ENCODE measurements at places on chromosomes 6 and 20. TPM values are rescaled to one million over a fixed set of nuclear protein-coding genes. Genes with fewer than 3 reads are reported as not detected.

The HMGN4 gene
- total RNA-seq = 29.7 TPM

DNA sequence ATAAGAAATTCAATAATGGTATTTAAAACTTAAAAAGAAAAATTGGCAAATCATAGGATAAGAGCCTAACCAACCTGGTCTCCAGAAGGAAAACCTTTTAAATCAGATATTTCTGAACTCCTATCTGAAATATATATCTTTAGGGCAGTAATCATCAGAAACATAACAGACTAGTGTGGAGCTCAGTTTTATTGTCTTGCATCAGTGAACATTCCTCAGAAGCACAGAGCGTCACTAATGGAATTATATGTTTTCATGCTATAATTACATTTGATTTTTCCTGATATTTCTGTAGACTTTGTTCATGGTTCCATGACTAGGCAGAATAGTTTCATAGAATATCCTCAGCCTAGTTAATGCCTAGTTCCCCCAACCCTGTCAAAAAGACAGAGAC lies 262.2 kb downstream of the EYA4 start:
- no peak for DNase-seq

DNA sequence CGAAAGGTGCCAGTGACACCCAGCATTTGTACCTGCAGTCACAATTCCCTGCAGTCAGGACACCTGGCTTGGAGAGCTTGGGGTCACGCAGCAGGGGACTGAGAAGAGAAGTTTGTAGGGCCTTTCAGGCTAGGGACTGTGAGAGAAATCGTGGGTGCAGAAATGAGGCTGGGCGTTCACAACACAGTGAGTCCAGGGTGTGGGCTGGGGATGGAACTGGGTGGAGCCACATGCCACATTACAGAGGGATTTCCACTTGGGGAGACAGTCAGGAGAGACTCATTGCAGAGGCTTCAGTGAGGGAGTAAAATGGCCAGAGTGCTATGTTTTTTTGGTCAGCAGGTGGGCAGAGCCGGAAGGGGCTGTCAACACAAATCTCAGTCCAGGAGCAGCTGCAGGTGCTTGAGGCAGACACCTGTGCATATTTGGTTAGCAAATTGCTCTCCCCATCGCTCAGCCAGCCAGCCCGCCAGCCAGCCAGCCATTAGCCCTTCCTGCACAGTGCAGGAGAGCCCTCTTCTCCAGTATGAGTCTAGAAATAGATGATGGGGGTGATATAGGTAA lies 7.4 kb downstream of the ITPR3 start:
- no peak for DNase-seq

DNA sequence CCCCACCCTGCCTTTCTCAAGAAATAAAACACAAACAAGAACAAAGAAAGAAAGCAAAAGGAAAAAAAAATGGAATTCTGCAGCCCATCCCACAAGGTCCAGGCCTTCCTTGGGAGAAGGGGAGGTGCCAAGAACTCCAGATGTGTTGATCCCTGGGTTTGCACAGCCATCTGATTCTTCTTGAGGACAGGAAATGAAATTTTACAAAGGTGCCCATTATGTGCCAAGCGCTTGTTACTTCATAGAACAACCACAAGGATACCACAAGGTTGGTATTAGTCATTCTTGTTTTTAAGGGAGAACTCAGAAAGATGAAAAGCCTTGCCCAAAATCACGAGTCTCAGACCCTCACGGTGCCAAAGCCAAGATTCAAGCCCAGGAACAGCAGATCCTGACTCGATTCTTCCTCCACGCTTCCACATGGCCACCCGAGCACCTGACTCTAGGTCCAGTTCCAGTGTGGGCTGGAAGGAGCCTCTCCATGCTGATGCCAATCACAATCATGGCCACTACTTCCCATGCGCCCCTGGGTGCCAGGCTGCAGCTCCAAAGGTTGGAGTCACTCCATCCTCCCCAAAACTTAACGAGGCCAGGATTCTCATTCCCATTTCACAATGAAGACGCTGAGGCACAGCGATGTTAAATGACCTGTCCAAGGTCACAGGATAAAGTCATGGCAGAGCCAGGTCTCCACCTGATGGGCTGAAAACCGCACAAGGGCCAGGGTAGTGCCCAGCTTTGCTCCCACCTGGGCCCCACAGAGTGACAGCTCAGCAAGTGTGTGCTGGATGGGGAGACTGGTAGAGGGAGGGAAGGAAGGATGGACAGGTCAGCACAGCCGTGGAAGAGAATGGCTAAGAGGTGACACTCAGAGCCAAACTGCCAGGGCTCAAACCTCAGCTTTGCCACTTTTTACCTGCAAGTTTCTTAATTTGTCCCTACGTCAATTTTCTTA lies 66.7 kb upstream of the TOP1 start:
- no peak for DNase-seq

DNA sequence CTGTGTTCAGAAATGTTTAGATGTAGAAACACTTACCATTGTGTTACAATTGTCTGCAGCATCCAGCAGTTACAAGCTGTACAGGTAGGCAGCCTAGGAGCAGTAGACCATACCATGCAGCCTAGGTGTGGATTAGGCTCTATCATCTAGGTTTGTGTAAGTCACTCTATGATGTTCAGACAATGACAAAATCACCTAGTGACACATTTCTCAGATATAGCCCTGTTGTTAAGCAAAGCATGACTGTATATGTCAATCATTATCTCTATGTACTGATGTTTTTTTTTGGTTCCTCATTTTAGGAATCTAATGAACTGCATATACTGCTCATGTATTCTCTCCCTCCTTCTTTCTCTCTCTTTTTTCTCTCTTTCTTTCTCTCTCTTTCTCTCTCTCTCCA lies 22.2 kb downstream of the CST8 start:
- no peak for DNase-seq
